ENCODE measurements at places on chromosomes 3 and 15.

GRCh38 chr15:70185251-70185711 is 87.6 kb upstream of the TLE3 start:
- DNase-seq: no peak

- DNase-seq: no peak
Measured at GRCh38 chr3:67447393-67447792, 207.0 kb downstream of the SUCLG2 start.

DNA sequence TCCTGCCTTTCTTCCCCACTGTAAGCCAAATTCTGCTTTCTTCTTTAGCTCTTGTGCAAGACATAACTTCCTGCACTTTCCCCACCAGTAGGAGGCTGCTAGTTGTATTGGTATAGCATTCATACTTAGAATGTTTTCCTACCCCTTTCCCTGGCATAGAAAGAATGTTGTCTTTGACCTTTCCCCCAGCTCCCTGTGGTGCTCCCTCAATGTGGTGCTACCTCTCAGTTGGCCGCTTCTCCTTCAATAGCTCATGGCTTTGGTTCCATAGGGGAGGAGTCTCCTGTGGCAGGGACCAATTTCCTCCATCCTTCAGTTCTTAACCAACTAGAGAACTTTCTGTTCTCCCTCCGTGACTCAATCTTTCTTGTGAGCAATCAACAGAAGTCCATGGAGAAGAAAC is 67.5 kb upstream of the AKAP13 start:
- DNase-seq: no peak

DNA sequence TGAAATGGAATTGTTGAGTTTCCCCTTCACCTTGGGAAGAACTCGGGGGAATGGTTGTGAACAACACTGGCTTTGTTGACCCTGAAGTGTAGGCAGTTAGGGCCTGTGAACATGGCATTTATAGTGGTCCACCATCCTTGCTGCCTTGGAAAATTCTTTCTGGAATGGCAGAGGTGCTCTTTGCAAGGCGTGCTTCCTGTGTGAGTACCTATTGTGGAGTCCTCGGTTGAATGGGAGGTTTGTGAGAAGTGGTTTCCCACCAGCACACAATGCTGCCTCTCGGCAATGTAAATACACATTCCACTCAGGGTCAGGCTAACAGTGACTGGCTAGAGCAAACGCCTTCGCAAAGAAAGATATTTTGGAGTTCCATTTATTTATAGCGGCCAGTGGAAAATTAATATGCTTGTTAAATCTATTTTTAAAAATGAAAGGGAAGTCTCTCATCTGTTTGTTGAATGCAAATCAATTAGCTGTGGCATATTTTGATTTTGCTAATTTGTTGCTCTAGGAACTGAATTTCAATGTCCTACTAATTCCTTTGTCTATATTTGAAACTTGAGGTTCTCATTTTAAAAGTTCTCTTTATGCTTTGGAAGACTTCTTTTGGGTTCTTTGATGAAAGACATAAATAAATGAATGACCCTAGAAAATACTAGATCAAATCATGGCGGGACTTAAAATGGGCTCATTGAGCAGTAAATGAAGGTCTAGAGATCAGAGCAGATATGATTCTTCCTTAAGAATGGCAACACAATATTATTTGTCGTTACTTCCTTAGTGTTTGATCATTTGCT is 59.5 kb downstream of the FNDC3B start:
- DNase-seq: no peak

GRCh38 chr3:85041562-85042055 is 82.8 kb downstream of the CADM2 start:
- no peak for DNase-seq

DNA sequence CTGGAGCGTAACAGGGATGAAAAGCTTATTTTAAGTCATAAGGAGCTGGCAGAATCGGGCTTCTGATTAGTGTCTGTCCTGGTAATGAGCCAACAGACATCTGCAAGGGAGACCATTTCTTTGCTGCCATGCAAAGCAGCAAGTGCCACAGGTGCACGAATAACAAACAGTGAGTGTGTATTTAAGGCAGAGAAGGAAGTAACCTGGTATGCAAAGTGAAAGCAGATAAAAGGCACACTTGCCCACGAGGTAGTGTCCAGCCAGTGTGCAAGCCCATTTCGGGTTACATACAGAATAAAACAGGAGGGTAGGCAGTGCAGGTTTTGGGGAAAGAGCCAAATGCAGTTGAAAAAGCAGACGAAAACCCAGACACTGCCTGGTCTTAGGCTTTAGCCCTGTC is 1153.7 kb downstream of the SI start:
- DNase-seq: no peak

GRCh38 chr3:177350121-177350520 is 152.8 kb upstream of the TBL1XR1 start:
- DNase-seq: no peak

DNA sequence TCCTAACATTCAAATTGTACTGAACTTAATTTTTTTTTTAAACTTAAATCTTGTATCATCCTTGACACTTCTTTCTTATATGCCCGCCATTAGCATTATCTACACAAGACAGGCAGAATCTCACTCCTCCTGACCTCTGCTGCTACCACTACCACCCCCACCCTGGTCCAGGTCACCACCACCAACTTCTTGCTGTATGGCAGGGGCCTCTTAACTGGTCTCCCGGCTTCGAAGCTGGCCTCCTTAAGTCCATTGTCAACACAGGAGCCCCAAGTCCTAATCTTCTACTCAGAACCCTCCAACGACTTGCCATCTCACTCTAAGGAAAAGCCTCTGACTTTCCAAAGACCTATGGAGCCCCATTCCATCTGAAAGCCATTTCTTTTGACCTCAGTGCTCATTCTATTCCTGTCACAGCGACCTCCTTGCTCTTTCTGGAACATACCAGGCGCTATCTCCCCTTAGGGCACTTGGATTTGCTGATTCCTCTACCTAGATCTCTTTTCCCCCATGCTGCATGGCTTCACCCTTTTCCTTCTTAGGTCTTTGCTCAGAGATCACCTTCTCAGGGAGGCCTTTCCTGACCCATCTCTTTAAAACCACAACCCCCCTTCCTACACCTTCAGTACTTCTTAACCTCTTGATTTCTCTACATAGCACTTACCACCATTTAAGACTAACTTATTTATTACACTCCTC is 2.6 kb downstream of the PRC1 start:
- DNase-seq: no peak

DNA sequence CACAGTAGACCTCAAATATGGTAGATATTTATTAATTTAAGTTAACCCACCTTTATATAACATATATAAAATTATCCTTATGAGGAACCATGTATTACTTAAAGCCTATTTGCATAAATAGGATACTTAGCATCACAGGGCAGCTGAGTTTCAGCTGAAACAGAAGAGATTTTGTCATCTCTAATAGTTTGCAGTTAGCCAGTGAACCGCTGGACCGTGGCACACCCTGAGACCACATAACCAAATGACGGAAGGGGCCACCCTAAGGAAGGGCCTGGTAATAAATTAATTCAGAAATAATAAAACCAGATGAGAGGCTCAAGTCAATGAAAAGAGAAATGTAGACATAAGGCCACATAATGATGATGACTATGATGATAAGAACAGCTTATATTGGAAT is 107.7 kb downstream of the MYO5A start:
- DNase-seq: no peak

DNA sequence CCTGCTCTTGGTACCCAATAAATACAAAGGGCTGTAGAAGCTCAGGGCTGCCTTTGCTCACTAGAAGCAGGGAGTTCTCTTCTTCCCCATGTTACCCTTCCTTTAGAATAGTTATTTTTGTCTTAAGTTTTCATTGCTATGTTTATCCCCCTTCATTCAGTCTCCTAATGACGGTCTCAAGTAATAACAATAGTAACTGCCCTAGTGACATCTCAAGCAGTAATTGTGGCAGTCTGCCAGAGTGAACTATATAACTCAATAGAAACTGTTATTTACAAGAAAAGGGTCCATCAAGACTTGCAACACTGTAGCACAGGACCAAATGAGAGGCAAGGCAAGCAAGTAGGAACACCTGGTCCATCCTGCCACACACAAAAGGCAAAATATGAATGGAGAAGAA is 32.5 kb upstream of the SIN3A start:
- no peak for DNase-seq

- no peak for DNase-seq
Measured at GRCh38 chr3:144049374-144049773, 77.8 kb downstream of the DIPK2A start.

GRCh38 chr3:134650431-134651346 is at the start of gene KY:
TSS of gene KY (minus strand) at chr3:134651022. CDS start at chr3:134650960, 62 bp downstream.
- no peak for DNase-seq

DNA sequence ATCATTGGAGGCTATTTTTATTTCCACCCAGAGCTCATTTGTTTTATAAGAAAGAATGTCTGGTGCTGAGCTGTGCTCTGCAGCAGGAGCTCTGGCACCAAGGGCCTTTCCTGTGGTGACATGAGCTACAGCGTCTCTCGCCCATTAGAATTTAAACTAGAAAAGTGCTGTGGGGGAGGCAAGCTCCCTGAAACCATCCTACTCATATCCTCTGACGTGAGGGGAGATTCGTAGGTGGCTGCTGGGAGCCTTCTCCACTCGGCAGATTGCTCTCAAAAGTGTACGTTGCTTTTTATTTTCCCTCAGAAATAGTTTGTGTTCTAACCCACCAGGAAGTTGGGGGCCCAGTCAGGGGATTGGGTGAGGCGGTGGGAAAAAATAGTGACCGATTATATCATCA is 76.3 kb upstream of the ARHGEF3 start:
- no peak for DNase-seq

- no peak for DNase-seq
Measured at GRCh38 chr15:40103864-40104271, 4.8 kb downstream of the BMF start.

GRCh38 chr3:156253150-156253549 is 132.8 kb downstream of the KCNAB1 start:
- no peak for DNase-seq

DNA sequence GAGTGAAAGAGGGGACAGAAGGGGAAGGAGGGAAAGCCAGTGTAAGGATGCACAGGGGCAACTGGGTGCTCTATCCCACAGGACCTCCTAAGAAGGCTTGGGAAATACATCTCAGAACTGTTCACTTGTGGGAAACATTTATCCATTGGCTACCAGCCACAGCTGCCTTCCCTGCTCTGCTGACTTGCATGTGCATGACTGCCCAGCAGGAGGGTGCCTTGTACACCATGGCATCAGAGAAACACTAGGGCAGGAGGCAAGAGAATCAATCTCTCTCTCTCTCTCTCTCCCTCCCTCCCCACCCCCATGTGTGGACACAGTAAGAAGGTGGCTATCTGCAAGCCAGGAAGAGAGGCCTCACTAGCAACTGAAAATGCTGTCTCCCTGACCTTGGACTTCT is 62.9 kb upstream of the ZBTB38 start:
- DNase-seq: no peak

DNA sequence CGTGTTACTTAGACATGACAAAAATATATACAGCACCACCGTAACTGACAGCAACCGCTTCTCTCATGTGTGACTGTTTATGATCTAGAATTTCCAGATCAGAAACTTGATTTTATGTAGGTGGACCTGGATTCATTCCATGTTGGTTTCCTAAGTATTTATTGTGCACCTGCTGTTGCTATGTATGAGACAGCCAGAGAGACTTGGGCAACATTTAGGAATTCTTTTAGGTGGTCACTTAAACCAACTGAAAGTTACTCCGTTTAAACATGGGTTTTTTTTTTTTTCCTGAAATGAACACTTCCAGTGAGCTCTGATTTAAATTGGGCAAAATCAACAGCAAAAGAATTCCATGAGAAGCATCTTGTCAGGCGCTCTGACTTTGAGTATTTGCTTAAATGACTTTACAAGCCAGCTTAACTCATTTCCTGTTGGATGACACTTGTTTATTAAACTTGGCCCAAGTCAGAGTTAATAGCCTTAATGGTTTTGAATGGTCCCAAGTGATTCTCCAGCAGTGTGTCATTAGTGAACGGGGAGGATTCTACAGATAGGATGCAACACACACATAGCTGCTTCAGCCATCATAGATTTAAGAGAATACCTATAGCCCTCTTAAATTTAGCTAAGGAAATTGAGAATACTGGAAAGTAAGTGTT is 31.8 kb downstream of the MITF start:
- no peak for DNase-seq

- DNase-seq: no peak
Measured at GRCh38 chr3:101043687-101044078, 50.5 kb upstream of the ABI3BP start.

GRCh38 chr3:13178107-13178506 is 104.9 kb upstream of the IQSEC1 start:
- no peak for DNase-seq

DNA sequence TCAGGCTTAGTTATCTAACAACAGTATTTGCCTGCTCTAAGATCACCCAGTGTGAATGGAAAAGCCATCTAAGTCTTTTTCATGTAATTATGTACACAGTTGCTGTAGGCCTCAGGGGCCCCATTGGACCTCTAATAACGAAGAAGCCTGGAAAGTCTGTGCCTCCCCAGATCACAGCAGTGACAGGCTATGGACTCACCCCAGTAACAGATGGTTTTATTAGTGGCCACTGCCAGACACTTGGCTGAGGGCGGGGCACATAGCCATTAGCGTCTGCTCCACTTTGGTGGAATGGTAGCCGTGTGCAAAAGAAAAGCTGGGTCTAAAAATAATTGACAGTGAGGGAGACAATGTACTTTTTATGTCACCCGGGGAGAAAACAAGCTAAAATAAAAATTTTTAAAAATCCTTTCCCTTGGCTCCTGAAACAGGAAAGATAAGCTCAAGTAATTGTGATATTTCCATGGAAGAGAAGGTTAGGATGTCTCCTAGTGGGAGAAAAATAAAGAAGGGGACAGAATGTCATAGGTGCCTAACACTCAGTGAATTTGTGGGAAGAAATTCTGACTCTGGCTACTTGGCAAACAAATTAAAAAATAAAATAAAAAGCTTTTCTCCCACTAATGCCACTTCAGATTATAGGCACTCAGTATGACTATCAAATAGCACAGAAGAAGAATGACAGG is 44.3 kb upstream of the ZNF385D start:
- DNase-seq: no peak

- no peak for DNase-seq
Measured at GRCh38 chr3:139518926-139519842, 20.4 kb downstream of the RBP1 start.

DNA sequence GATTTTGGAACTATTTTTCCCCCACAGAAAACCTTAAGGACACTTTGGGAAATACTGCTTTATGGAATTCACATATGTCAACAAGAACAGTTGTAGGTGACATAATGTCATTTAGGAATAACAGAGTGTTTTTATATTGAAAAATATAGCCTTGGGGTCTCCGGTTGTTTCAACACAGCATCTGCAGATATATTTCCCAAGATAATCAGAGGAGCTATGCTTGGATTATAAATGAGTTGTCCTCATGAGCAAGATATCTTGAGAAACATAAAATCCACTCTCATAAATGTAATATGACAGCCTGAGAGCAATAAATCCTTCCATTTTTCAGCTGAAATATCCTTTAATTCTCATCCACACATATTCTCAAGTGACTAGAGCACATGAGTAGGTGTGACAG is 473.7 kb upstream of the LMCD1 start:
- no peak for DNase-seq

DNA sequence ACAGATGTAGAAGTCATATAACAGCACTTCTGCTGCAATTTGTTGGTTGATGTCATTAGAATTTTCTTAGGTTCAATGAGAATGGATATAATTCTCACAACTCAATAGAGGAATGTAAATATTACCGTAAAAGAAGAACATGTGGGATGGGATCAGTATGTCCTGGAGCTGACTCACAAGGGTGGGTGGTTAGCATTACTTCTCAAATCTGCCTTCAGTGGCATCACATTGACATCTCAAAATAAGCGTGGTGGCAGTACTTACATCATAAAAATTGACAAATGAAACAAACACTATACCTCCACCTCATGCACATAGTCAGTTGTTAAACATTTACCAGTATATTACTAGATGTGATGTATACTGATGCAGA is 1068.0 kb upstream of the CADM2 start:
- no peak for DNase-seq

Measured in CD4-positive, alpha-beta T cell treated with Interferon gamma for 1 hour (primary cell).